RPMI7951 (cell line): ENCODE measurements at places on chromosomes 6 and 20. TPM values are rescaled to one million over a fixed set of nuclear protein-coding genes. Genes with fewer than 3 reads are reported as not detected.

Gene C2
- not detected in 2 replicates for total RNA-seq

Gene ZBTB12
- total RNA-seq, result 1.2 and 1.4 TPM in 2 replicates

Gene FRK
- total RNA-seq, result 1.7 and 1.8 TPM in 2 replicates

Gene LY6G5B
- 0.36 and 1.3 TPM in 2 replicates for total RNA-seq

Gene CCN5
- total RNA-seq, result not detected in 2 replicates

Gene SOBP
- 0.49 and 0.60 TPM in 2 replicates for total RNA-seq

Gene B3GAT2
- not detected in 2 replicates for total RNA-seq

GRCh38 chr20:46970937-46971630 is 76.4 kb downstream of the EYA2 start:
- DNase-seq, result peak; percentile 76

DNA sequence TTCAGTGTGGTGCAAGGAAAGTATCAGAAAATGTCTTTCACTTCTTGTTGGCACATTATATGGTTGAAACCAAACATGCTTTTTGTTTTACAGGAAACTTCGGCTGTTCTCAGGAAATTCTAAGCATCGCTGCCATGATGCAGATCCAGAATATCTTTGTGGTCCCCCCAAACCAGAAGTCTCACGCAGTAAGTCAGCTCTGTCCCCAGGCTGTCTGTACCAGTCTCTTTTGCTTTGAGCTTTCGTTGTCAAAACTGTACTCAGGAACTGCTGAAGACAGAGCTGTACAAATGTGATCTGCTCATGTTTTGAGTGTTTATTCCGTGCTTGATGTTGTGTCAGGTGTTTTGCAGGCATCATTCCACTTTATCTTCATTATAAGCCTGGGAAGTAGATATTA is 59.6 kb downstream of the DHX35 start:
- no peak for DNase-seq

GRCh38 chr6:112927641-112928320 is 580.7 kb downstream of the RFPL4B start:
- peak; percentile 33 for DNase-seq

DNA sequence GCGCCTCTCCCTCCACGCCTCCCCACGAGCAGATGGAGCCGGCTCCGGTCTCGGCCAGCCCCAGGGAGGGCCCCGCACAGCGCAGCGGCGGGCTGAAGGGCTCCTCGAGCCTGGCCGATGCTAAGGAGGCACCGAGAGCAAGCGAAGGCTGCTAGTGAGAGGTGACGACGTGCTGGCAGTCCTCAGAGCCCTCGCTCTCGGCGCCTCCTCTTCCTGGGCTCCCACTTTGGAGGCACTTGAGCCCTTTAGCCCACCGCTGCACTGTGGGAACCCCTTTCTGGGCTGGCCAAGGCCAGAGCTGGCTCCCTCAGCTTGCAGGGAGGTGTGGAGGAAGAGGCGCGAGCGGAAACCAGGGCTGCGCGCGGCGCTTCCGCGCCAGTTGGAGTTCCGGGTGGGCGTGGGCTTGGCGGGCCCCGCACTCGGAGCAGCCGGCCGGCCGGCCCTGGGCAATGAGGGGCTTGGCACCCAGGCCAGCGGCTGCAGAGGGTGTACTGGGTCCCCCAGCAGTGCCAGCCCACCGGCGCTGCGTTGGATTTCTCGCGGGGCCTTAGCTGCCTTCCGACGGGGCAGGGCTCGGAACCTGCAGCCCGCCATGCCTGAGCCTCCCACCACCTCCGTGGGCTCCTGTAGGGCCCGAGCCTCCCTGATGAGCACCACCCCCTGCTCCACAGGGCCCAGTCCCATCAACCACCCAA is 2.5 kb upstream of the TMEM14C start:
- DNase-seq, result no peak

DNA sequence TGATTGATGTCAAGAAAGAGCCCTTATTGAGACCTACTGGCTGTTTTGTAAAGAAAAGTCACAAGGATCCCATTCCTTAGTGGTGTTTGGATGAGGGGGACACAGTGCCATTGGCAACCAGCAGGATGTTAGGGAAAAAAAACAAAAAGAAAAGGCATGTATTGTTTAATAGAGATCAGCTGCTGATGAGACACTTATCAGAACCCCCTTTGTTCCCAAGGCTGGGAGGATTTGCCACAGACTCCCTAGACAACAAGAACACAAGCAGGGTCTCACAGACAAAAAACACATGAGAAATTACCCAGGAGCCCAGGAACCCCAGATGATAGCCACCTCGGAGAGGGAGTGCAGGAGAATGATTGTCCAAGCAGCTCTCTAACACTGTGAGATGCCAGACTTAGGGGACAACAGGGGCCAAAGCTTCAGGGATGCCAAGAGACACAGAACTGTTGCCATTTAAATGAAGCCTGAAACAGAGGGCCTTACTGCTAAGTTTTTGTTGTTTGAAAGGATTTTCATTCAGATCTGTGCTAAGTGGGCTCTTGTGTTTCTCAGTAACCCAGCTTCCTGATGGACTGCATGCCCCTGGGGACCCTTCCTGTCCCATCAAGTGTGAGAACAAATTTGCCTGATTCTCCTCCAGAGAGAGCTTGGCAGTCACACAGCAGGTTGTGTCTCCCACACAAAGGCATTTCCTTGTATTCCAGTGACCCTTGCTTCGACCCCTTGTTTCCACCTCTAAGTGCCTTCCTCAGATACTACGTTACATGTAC is 48.7 kb upstream of the HEY2 start:
- DNase-seq, result no peak

DNA sequence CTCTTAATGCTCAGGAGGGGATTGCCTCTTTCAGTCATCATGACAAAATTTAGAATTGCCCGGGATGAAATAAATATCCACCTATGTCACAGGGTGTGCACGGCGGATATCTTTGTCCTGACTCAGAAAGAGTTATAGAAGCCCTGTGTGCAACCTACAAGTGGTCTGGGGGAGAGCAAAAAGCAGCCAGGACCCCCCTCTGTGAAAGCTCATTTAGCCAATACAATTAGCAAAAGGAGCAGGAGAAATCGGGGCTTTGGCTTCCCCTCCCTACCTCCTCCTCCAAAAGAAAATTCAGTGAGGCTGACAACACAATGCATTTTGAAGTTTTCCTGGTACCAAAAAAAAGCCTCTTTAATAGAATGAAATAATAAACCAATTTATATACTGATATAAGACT is 21.8 kb downstream of the FOXA2 start:
- DNase-seq, result no peak

DNA sequence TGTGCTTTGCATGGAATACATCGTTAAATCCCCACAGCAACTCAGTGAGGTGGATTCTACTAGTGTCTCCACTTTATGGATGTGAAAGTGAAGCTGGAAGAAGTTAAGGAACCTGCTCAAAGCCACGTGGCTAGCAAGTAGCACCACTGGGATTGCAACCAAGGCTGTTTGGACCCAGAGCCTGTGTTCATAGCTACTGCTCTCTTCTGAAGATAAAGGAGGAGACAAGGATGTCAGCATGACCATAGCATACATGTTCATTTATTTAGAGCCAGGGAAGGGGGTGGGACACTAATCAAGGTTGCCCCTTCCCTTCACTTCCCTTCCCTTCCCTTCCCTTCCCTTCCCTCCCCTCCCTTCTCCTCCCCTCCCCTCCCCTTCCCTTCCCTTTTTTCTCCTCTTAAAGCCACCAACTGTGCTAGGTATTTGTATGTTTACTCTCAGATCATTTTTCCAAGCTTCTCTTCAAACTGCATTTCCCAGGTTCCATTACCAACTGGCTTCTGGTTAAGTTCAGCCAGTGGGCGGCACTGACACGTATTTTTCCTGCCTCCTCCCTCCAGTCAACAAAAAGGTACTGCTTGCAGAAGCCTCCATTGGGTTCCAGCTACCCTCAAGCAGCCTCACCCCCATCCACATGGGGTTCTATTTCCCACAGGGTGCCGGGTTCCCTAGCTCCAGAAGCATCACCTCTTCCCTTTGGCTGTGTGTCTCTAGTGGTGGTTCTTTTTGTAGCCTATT is 134.9 kb downstream of the BCAS1 start:
- DNase-seq, result no peak

GRCh38 chr20:19757487-19758132 is 448 bp upstream of the RIN2 start:
- DNase-seq, result peak; percentile 93

- DNase-seq, result no peak
Measured at GRCh38 chr6:38119516-38119915, 300.0 kb downstream of the ZFAND3 start.

GRCh38 chr20:57843941-57844625 is 134.3 kb upstream of the PMEPA1 start:
- DNase-seq, result no peak

DNA sequence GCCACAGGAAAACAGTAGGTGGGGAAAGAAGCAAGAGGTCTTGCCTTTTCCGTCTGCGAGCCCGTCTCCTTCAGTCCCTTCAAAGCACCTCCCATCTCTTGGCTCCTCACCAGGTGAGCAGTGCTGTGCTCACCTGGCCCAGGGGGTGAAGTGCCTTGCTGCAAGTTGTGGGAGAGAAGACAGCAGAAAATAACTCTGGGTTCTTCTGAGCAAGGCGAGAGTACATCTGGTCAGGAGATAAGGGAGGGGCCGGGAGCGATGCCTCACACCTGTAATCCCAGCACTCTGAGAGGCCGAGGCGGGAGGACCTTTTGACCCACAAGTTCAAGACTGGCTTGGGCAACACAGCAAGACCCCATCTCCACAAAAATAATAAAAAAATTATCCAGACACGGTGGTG is 35.6 kb upstream of the TGM3 start:
- DNase-seq, result no peak
